Bladder microvascular endothelial cell (primary cell): ENCODE measurements at places on chromosomes 6 and 20. TPM values are rescaled to one million over a fixed set of nuclear protein-coding genes. Genes with fewer than 3 reads are reported as not detected.

Gene MRAP2
- total RNA-seq: 0.16 and 0.57 TPM in 2 replicates

Gene POU5F1
- total RNA-seq: 0.19 and 0.32 TPM in 2 replicates

Gene PM20D2
- 4.4 and 6.4 TPM in 2 replicates for total RNA-seq

Gene CDS2
- total RNA-seq: 37.1 and 78.1 TPM in 2 replicates

Gene TRIM31
- total RNA-seq: not detected in 2 replicates

Gene NCOA7
- 50.2 and 159 TPM in 2 replicates for total RNA-seq

Gene SUMO4
- total RNA-seq: 0.65 and 4.3 TPM in 2 replicates

Gene FAM83D
- total RNA-seq: 22.5 and 25.2 TPM in 2 replicates

Gene RAET1G
- 0.44 and 0.65 TPM in 2 replicates for total RNA-seq

Gene RIPPLY2
- total RNA-seq: 0.19 TPM in 1 of 2 replicates, not detected in the other

Gene C4B
- 0.97 and 2.5 TPM in 2 replicates for total RNA-seq

Gene BMP5
- not detected in 2 replicates for total RNA-seq

Gene CTCFL
- not detected in 2 replicates for total RNA-seq

Gene PTCHD4
- 4.2 and 18.9 TPM in 2 replicates for total RNA-seq

Gene TSHZ2
- 0.65 and 1.5 TPM in 2 replicates for total RNA-seq

Gene HLA-DQA1
- not detected in 2 replicates for total RNA-seq

Gene HEY2
- under 0.01 TPM in 1 of 2 replicates, not detected in the other for total RNA-seq

Gene TCP11
- total RNA-seq: not detected in 2 replicates

Gene ID4
- total RNA-seq: 0.19 and 0.65 TPM in 2 replicates

Gene EYA2
- not detected in 2 replicates for total RNA-seq

Gene PSORS1C1
- total RNA-seq: 5.7 and 8.1 TPM in 2 replicates

Gene DCDC2
- total RNA-seq: under 0.01 and 0.06 TPM in 2 replicates

Gene HCRTR2
- total RNA-seq: not detected in 2 replicates

Gene OR12D2
- not detected in 2 replicates for total RNA-seq

Gene TXLNB
- total RNA-seq: 1.1 and 1.2 TPM in 2 replicates

Gene MROH8
- 0.25 and 0.49 TPM in 2 replicates for total RNA-seq

Gene FAM162B
- 0.16 and 3.5 TPM in 2 replicates for total RNA-seq

Gene BTBD9
- 4.9 and 11.1 TPM in 2 replicates for total RNA-seq

Gene PGM3
- total RNA-seq: 46.0 and 79.7 TPM in 2 replicates

Gene CRISP1
- not detected in 2 replicates for total RNA-seq

Gene PAK5
- not detected in 2 replicates for total RNA-seq

Gene ABHD16B
- total RNA-seq: not detected in 2 replicates

Gene GRM1
- total RNA-seq: under 0.01 TPM in 1 of 2 replicates, not detected in the other

Gene LRRC1
- 15.2 and 31.8 TPM in 2 replicates for total RNA-seq

Gene DSP
- total RNA-seq: 3.9 and 59.2 TPM in 2 replicates

Gene SLC22A23
- 4.9 and 70.5 TPM in 2 replicates for total RNA-seq

Gene RSPO3
- under 0.01 and 0.19 TPM in 2 replicates for total RNA-seq

Gene PI3
- total RNA-seq: not detected in 2 replicates

Gene PCSK2
- not detected in 2 replicates for total RNA-seq

Gene LRRC73
- total RNA-seq: under 0.01 and 0.06 TPM in 2 replicates

Gene DDX27
- total RNA-seq: 18.6 and 30.8 TPM in 2 replicates

Gene OR2B3
- not detected in 2 replicates for total RNA-seq

Gene CCN5
- total RNA-seq: not detected in 2 replicates

Gene ANGPT4
- total RNA-seq: not detected in 2 replicates

Gene ULBP1
- 0.16 and 0.25 TPM in 2 replicates for total RNA-seq

Gene NKAPL
- total RNA-seq: 0.32 and 0.57 TPM in 2 replicates

Gene SLC9A8
- total RNA-seq: 3.7 and 12.6 TPM in 2 replicates

Gene PKIB
- 0.13 TPM in 1 of 2 replicates, not detected in the other for total RNA-seq

Gene RGS19
- total RNA-seq: 17.2 and 20.6 TPM in 2 replicates

Gene PCED1A
- total RNA-seq: 11.5 and 22.4 TPM in 2 replicates

Gene NT5E
- 111 and 249 TPM in 2 replicates for total RNA-seq

Gene ZSCAN16
- total RNA-seq: 11.0 and 11.3 TPM in 2 replicates

Gene BTNL2
- not detected in 2 replicates for total RNA-seq

Gene PGC
- total RNA-seq: not detected in 2 replicates

Gene MTO1
- 21.9 and 34.8 TPM in 2 replicates for total RNA-seq

Gene ARFGEF3
- total RNA-seq: 2.1 and 3.9 TPM in 2 replicates
